ENCODE measurements at places on chromosomes 2 and 18. TPM values are rescaled to one million over a fixed set of nuclear protein-coding genes. Genes with fewer than 3 reads are reported as not detected.

The ARHGAP25 gene
- 52.1 TPM for total RNA-seq

The IHH gene
- 0.28 TPM for total RNA-seq

The XRCC5 gene
- total RNA-seq = 513 TPM

The CCDC85A gene
- total RNA-seq = not detected

The LYG2 gene
- total RNA-seq = not detected

The MYO7B gene
- 0.68 TPM for total RNA-seq

The CRYGD gene
- not detected for total RNA-seq

The CD8A gene
- 78.6 TPM for total RNA-seq

The INPP5D gene
- 31.2 TPM for total RNA-seq

The APOB gene
- total RNA-seq = 1.1 TPM

The ALLC gene
- total RNA-seq = not detected

The TMEM200C gene
- not detected for total RNA-seq

The NIF3L1 gene
- 18.1 TPM for total RNA-seq

All from activated T-cell treated with anti-CD3 and anti-CD28 coated beads, Interleukin-2, amount 50 U/mL, for 4 hours (primary cell).